ENCODE measurements at places on chromosomes 3 and 15.

DNA sequence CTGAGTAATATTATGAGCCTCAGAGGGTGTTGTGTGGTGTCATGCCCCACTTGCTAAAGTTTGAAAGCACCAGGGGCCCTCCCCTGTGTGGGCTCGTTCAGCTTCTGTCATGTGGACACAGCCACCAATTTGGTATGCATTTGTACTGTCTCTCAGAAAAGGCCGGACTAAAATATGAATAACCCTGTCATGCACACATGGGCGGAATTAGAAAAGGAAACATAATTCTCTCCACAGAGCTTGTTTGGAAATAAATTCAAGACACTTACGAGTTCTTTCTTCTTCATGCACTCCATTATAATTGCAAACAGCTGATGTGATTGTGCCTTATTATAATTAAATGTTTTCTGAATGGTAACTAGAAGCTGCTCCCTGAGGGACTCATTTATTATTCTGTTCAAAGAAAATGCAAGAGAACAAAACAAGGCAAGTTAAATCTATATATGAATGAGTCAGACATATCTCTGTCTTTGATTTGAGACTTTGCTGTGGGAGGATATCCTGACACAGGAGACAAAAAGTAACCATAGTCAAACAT is 39.1 kb downstream of the TRPM1 start:
- DNase-seq, result peak; percentile 28

GRCh38 chr3:147574621-147575020 is 165.5 kb downstream of the ZIC1 start:
- DNase-seq, result no peak

DNA sequence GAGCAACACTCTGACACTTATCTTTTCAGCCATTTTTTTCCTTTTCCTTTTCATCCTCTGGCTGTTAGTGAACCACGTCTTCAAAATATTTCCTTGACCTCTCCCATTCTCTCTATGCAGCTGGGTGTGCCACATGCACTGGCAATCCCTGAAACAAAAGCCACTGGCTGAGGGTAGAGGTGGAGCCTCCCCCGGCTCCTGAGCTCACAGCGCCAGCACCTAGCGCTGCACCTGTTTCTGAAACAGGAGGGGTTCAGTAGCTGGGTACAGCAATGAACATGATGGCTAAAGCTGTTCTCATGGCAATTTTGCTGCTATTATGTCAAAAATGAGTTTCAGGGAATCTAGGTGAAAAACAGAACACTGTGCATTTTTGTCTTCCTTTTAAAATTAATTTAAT is 314.7 kb upstream of the ATP10A start:
- DNase-seq, result no peak

GRCh38 chr3:23052620-23053019 is 150.5 kb upstream of the UBE2E2 start:
- no peak for DNase-seq

- no peak for DNase-seq
Measured at GRCh38 chr15:98282656-98283332, 322.3 kb downstream of the ARRDC4 start.

DNA sequence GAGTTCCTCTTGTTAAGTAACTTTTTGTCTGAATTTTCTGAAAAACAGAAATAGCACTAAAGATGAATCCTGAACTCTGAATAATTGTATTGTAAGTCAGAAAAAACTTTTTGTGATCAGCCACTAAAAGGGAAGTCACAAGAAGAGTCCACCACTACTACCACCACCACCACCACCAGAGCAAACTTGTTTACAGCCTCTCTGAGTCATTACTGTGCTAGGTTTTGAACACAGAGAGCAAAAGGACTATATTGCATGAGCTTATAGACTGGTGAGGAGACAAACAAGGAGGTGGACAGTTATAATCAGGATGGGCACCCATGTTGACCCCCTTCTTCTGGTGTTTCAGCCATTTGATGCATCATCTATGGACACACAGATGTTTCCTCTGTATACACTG is 141.7 kb downstream of the IL5RA start:
- DNase-seq, result no peak

Measured in fibroblast of villous mesenchyme (primary cell).